Urinary bladder (tissue), 4 donors: ENCODE measurements at places on chromosomes 11 and 22.

GRCh38 chr22:40065981-40066380, 71.2 kb downstream of the FAM83F start:
- no peak for DNase-seq

DNA sequence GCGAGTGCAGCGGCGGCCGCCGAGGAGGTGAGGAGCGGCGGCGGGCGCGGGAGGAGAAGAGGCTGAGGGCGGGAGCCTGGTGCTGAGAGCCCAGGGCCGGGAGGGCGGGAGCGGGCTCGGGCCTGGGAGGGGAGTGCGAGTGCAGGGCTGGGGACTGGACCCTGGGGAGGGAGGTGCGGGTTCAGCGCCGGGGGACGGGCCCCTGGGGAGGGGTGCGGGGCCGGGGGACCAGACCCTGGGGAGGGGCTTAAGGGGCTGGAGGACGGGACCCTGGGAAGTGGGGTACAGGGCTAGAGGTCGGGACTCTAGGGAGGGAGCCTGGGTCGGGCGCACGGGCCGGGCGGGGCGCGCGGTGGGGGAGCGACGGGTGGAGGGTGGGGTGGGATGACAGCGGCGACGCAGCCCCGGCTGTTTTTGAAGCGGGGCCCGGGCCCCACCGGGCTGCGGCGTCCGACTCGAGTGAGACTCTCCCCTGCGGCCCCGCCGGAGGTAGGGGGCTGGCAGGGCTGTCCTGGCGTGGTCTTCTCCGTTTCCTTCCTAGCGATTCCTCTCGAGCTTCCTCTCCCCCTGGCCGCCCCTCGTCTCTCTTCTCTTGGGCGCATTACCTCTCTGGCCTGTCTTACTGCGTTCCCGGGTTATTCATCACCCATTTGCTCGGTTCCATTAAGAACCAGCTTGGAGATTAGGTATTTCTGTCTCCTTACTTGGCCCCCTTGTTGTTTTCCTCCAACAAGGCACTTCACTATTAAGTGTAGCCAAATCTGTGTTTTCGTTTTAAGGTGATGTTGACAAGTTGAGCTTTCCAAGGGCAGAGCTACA, 754 bp downstream of the NUP50 start:
- DNase-seq: no peak

DNA sequence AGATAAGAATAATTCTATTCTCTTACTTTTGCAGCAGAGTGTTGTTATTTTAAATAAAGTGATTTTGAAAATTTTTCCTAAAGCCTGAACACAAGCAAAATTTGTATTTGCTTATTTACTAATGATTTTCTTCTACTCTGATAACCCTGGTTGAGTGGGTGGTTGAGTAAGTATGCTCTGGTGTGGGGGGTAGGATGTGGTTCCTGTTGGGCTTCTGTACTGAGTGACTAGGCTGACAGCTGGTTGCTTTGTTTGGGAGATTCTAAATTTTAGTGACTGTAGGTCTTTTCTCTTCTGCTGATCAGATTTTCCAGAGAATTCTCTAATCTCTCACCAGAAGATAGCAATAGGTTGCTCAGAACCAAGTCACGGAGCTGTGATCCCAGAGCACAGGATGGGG, 61.6 kb downstream of the METTL15 start:
- no peak for DNase-seq

GRCh38 chr11:119087123-119087522, 2.4 kb downstream of the HMBS start:
- DNase-seq: no peak

GRCh38 chr11:58613228-58613627, 9.2 kb upstream of the CNTF start:
- no peak for DNase-seq

DNA sequence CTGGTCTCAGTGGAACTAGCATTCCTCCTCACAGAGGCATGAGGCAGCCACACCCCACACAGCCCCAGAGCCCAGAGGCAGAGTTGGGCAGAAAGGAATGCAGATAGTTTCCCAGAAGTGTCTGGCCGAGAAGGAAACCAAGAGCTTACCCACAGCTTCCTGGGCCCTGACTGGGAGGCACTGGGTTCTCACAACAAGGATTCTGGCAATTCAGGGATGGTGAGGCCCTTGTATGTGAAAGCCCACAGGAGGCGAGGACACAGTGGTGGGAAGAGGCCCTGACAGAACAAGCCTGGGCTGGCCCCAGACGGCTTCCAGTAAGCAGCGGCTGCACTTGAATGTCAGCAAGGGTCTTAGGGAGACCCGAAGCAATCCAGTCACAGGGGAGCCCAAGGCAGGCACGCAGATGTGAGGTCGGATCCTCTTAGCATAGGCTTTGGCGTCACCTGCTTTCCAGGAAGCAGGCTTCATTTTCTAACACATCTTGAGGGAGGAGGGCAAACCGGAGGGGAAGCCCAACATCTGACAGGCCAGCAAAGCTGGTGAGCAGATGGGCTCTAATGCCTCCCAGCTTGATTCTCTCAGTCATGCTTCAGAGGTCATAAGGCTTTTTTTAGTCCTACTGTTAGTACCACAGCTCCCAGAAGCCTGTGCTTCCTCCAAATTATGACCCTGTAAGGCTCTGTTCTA, 78.3 kb upstream of the AKIP1 start:
- DNase-seq: no peak

DNA sequence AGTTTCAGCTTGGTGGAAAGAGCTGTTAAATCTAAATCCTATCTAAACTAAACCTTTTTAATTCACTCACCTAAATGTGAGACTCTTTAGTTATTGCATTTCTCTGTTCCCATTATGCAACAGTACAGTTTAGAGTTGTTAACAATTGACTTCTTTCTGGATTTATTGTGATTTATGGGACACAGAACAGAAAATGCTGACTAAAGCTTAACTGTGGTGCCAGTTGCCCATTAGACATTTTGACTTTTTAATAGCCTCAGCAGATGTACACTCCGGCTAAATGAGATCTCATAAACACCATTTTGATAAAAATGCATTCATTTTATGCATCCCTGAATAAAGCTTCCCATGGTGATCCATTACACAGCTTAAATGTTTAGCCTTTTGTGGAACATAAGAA, 356.6 kb downstream of the CASP12 start:
- DNase-seq: no peak

- DNase-seq: no peak
These were observed 4.6 kb downstream of the HMBS start for GRCh38 chr11:119089319-119089718.

GRCh38 chr11:117884994-117885393, 8.5 kb upstream of the FXYD6 start:
- DNase-seq: no peak

DNA sequence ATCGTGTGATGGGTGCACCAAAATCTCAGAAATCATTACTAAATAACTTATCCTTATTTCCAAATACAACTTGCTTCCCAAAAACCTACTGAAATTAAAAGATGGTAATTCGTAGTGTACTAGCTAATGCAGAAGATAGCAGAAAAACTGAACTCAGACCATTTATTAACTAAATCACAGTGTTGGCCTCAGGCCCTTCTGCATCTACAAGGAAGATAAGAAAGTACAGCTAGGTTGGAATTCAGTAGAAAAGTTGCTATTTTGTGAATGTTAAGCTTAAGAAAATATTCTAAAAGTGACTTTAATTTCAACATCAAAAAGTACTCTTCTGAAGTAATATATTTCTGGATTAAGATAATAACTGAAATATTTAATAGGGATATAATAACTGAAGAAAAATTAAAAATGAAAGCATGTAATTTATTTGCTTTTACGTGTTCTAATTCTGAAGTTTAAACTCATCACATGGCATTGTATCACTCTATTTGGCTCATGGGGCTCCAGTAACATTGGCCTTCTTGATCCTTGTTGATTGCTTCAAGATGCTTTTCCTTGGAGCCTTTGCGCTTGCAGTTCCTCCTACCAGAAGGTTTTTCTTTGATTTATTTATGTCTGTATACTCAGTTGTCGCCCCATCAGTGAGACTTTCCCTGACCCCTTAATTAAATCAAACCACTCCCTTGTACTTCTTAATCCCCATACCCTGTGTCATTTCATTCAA, 847.9 kb upstream of the ANO3 start:
- DNase-seq: no peak

- no peak for DNase-seq
These were observed 504.2 kb downstream of the SOX6 start for GRCh38 chr11:15852179-15852578.

DNA sequence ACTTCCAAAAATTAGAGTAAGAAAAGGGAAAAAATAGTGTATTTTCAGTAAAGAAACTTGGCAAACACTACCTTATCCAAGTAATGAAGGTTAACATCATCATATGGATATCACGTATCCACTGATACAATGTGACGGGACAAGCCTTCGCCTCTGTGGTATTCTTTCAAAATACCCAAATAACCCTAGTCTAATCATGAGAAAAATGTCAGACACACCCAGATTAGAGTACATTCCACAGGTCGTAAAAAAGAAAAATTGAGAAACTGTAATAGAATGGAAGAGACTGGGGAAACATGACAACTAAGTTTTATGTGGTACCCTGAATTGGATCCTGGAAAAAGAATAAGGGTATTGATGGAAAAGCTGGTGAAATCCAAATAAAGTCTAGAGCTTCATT, 48.9 kb downstream of the NARS2 start:
- DNase-seq: no peak

- no peak for DNase-seq
These were observed 127.6 kb downstream of the CNTN5 start for GRCh38 chr11:99148352-99148751.

GRCh38 chr11:116224154-116224888, 548.5 kb downstream of the BUD13 start:
- no peak for DNase-seq

- no peak for DNase-seq
These were observed 269.6 kb downstream of the LRRC4C start for GRCh38 chr11:41189701-41190436.

GRCh38 chr11:72483412-72484186, 49.3 kb upstream of the CLPB start:
- no peak for DNase-seq

- DNase-seq: no peak
These were observed 48.0 kb downstream of the FLI1 start for GRCh38 chr11:128741916-128742315.

GRCh38 chr11:73194034-73194507, 24.0 kb upstream of the P2RY2 start:
- DNase-seq: no peak

GRCh38 chr11:86372041-86372440, 2.6 kb upstream of the CCDC81 start:
- DNase-seq: no peak

DNA sequence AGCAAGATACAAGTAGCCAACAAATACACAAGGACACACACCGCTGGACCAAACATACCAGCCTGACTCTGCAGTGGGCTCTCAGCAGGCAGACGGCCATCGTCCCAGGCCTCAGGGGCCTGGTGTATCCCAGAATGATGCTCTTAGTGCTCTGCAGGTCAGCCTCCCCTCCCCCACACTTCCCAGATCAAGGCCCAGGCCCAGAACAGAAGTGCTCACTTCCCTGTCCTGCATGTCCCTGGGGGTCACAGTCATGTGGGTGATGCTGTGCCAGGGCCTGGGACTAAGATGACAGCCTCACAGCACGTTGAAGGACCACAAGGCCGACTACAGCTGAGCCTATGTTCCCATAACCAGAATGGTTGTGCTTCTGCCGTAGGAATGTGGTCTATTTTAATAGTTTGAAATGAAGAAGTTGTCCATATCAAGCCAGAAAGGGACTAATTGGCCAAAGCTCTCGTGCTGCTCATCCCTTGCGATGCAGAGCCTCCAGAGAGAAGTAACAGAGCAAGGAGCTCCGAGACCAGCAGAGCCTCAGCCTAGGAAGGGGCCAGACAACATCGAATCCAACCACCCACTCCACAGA, 48.6 kb downstream of the GAB4 start:
- DNase-seq: no peak

DNA sequence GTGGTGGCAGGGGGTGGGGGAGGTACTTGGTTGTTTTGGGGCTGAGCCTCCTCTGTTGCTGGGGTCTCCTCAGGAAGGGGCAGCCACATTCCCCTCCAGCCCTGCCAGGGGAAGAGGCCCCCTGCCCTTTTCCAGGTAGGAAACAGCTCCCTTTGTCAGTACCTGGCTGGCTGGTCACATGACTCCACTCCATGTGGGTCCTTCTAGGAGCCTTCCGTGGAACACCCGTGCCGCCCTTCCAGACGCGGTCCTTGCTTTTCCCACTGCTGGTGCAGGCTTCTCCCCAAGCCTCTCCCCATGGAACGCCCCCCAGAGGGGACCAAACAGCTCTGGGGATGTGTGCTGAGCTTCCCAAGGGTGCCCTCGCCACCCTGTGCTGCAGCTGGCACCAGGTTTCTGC, 19.9 kb downstream of the IFT27 start:
- DNase-seq: no peak

GRCh38 chr22:29122041-29122440, 49.2 kb downstream of the KREMEN1 start:
- no peak for DNase-seq

DNA sequence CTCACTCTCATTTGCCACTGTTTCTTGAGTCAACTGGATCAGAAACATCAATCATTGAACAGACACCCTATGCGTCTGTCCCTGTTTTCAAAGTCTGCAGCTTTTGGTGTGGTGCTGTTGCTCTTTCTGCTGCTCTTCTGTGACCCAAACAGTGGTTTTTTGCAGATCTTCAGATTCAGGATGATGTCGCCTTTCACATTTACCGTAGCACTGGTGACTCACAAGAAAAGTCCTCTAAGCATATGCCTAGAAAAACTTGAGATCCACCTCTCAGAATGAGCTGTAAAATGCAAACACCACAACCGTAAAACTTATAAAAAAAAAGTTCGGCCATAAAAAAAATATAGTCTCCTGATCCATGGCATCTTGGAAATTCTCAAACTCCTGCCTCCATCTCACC, 400.4 kb downstream of the NTM start:
- no peak for DNase-seq

GRCh38 chr11:81574301-81574700, 1159.4 kb downstream of the FAM181B start:
- DNase-seq: no peak

- DNase-seq: no peak
These were observed 1359.3 kb downstream of the LRRC4C start for GRCh38 chr11:40100162-40100553.

- DNase-seq: no peak
These were observed 23.3 kb upstream of the CCDC34 start for GRCh38 chr11:27386181-27386845.

DNA sequence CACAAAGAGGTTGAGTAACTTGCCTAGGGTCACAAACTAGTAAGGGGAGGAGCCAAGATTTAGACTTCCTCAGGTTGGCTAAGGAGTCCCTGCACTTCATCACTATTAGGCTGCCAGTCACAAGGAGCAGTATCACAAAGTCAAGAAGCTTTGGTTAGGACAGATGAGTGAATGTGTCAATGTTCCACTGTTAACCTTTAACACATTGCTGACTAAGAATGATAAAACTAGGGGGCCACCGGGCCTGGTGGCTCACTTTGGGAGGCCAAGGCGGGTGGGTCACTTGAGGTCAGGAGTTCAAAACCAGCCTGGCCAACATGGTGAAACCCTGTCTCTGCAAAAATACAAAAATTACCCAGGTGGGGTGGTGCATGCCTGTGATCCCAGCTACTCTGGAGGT, 32.0 kb downstream of the TMEM123 start:
- no peak for DNase-seq
